Left renal pelvis (tissue), 4 donors: ENCODE measurements at places on chromosomes 2 and 18.

DNA sequence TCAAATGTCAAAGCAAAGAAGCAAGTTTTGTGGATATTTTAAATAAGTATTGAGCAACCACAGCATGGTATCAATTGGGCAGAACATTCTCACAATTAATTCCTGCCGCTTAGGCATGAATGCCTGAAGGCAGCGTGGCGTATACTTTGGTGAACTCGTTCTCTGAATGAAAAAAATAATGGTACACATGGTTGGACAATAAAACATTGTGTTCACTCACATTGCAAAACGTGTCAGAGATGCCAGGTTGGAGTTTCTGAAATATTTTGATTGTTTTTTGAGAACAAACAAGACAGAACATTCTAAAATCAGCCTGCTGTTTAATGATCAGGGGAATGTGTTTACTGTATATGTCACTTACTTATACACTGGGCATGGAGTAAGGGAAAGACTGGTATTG lies 254.2 kb downstream of the CDH2 start:
- no peak for DNase-seq

DNA sequence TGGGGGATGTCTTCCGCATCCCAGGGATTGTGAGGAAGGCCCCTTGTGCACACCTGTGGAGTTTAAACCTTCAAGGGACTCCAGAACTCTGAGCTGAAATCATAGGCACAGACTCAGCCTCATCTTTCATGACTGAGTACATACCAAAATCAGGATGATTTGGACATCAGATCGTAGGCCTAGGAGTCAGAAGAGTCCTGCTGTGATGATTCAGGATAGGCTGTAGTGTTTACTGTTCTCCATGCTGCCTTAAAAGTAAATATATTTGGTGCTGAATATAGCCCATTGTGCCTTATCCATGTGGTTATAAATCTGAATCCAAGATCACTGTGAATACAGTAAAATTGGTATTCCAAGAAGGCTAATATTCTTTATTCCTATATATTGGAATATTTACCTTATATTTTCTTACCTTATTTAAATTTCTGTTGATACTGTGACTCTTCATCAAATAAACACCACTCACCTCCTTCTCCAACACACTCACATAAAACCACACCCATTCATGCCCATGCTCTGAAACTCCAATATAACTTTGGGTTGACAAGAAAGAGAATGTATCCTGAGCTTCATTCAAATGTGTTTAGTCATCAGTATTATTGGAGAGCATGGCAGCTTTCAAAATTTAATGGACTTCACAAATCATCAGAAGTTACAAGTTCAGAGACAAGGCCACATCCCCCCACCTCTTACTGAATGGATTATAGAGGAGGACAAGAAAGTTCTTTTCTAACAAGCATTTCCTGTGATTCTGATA lies 561.4 kb upstream of the LINC00305 start:
- DNase-seq = no peak

GRCh38 chr2:127535422-127535901 lies at the start of gene MYO7B:
Gene MYO7B (plus strand): TSS chr2:127535683. CDS start chr2:127559723, 24,040 bp downstream.
- peak; percentile 31 for DNase-seq

DNA sequence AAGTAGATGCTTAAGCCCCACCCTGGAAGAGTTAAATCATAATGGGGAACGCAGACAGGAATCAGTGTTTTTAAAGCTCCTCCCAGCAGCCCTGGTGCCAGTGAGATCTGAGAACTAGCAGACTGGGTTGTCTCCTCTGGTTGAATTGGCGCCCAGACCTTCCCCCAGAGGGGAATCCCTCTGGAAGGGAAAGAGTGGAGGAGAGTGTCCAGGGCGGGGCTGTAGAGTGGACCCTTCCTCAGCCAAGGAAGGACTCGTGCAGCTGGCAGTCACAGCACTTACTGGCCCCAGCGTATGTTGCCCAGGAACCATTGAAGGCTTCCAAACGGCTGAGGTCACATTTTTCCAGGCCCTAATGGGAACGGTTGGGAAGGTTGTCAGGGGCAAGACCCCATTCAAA lies 62.5 kb downstream of the TGOLN2 start:
- DNase-seq = no peak

GRCh38 chr2:166491461-166491860 lies 2.6 kb downstream of the SCN7A start:
- DNase-seq = no peak

DNA sequence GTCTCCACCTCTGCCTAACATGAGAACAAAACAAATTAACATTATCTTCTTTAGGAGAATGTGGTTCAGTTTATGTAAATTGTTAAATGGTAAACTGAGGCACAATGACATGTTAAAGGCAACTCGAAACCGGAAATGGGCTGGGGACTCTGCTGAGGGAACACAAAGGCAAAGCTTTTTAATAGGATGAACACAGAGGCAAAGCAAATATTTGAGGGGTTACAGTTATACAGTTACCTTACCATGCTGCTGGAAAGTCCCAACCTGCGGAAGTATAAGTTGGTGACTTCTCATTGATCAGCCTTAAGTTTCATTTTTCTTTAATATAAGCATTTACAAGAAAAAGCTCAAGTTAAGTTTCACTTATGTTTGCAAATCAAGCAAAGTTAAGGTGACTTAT lies 195.0 kb downstream of the DLGAP1 start:
- no peak for DNase-seq

DNA sequence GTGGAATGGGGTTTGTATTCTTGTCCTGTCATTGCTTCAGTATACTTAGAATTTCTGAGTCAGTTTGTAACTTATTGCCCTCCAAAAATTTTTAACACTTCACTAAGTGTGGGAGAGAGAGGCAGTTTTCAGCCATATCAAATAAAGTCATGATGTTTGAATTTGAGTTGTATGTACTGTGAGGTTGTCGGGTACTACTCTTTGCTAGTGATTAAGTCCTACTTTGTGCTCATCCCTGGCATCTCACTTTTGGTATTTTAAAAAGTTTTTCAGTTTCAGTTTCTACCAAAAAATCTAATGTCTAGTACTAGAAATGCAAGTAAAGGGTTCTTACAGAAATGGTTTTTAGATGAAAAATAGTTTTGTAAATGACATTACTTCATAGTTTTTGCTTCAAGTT lies 40.7 kb downstream of the EIF5B start:
- DNase-seq = no peak
